ENCODE measurements at places on chromosomes 13 and 19.

DNA sequence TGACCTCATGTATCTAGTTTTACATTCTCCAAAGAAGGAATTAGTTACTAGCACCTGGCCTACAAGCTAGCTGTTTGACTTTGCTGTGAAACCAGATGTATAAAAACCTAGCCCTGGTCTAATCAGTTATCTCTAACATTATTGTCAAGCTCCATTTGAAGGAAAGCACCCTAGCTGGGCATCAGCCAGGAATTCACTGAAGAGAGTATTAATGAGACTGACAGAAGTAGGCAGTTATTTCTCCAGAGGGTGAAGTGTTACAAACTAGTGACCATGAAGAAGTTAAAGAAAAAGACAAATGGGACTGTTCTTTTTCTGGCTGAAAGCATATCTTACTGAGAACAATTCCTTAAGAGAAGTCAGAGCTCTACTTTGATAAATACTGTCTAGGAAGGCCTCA, 2529.3 kb upstream of the PCDH20 start:
- DNase-seq: no peak

DNA sequence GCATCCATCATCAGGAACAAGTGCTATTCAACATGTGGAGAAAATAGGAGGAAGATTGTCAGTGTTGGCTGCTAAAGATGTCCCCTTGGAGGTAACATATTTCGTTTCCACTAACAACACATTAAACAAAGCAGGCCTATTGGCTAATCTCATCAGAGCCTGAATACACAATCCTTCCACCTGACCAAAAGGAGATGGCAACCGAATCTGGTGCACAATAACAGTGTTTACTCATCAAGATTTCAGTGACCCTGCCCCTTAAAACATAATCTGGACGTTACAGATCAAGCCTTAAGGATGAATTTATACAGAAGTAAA, 582.5 kb downstream of the EFNB2 start:
- DNase-seq: no peak

- no peak for DNase-seq
Measured at GRCh38 chr13:63910511-63910910, 2494.9 kb upstream of the PCDH20 start.

DNA sequence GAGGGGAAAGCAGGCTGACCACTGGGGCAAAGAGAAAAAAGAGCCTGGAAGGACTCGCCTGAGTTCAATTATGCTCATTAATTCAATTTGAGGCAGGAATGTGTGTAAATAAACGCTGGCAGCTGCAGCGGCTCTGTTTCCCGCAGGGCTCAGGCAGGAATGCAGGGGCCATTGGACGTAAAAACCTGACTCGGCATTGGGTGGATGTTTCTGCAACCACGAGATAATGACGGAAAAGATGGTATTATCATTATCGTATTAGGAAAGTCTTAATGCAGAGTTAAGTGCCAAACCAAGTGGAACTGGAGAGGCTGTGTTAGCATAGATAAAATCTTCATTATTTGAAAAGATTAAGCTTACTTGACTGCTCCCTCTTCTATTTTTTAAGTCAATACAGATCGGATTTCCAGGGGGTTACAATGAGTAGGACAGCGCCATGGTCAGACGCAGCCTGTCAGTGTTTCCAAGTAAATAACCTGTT, 169.8 kb downstream of the SHISA2 start:
- no peak for DNase-seq

DNA sequence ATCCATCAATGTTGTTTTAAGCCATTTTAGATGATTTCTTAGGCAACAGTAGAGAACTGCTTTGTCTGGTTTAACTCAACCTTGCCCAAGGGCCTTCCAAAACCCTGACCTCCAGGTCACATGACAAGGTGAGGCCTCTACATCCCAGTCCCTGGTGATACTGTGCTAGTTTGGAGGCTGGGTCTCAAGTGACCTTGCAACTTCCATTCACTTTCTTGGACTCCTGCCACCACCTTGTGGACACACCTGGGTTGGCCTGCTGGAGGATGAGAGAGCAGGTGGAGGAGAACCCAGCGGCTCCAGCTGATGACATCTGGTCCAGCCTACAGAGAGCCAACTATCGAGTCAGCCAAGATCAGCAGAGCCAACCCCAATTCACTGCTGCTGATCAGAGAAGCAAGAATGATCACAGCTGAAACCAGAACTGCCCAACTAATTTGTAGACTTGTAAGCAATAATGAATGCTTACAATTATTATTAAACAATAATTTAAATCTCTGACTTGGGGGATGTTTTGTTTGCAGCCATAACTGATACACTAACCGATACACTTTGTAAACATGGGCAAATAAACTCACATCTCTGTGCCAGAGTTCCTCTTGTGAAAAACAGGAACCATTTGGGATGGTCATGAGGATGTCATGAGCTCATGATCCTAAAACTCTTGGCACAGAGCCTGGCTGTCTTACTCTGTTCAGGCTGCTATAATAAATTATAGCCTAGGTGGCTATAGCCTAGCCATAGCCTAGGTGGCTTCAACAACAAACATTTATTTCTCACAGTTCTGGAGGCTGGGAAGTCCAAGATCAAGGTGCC, 11.5 kb downstream of the FAM187B start:
- peak; percentile 65 for DNase-seq

- no peak for DNase-seq
Measured at GRCh38 chr19:18657590-18658365, 20.9 kb downstream of the KLHL26 start.

All from CD4-positive, alpha-beta T cell treated with Interleukin-2 at 100 ng/mL for 4 hours (primary cell).